ENCODE measurements at places on chromosomes 6 and 20.

DNA sequence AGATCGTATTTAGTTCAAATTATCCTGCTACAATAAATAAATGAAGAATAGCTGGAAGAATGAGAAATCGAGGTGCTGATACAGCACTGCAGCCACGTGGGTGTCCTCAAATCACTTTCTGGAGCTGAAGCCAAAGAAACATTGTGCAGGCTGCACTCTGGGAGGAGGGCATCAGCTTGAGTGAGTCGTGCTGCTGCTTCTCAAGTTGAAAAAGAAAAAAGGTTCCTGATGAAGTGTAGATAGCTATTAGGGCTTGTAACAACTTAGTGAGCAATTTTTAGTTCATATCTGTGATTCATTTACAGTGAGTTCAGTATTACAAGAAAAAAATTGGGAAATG lies 40.5 kb downstream of the DSE start:
- DNase-seq, result no peak

GRCh38 chr20:7503501-7503900 lies 436.8 kb downstream of the HAO1 start:
- DNase-seq, result no peak

GRCh38 chr20:8722277-8722928 lies 346.5 kb upstream of the PLCB4 start:
- no peak for DNase-seq

- no peak for DNase-seq
Measured at GRCh38 chr6:33213989-33214335, 5.7 kb downstream of the RING1 start.
